ENCODE measurements at places on chromosomes 4 and X.

DNA sequence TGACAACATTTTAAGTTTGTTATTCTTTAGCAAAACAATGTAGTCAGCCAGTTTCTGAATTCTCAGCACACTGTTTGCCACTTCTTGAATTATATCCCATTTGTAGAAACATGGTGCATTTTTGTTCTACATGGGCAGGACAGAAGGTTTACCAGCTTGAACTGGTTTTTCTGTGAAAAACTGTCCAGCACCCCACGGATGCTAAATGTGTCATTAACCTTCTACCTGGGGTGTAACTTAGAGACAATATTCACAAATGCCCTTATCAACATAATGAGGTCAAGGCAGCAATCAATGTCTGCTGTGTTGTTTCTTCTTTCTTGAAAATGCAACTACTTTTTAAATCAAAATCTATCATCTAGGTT lies 702.6 kb downstream of the CENPC start:
- DNase-seq: no peak

GRCh38 chr4:27215220-27215826 lies 354.7 kb downstream of the STIM2 start:
- DNase-seq: no peak

DNA sequence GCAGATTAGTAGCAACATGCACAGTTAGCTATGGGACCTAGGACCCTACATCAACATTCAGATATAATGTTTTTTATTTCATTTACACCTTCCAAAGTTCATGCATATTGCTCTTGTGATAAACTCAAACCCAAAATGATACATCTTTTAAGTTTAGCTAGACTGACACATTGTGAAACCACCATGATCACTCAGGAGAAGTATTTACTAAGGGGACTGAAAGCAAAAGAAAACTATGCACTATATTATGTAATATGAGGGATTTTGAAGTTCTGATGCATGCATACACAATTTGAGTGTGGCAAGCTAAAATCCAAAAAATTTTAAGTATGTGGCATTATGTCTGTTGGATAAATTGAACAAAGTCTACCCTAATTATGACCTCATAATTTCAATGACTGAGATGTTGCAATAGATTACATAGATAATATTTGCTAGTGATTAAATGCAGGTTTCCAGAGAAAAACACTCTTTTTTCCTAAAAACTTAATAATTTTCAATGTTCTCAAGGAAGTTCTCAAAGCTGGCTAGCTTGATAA lies 914.8 kb upstream of the GRIA3 start:
- no peak for DNase-seq

GRCh38 chr4:56077676-56078075 lies 128.9 kb downstream of the CEP135 start:
- DNase-seq: no peak

GRCh38 chrX:13401724-13402123 lies 81.9 kb upstream of the ATXN3L start:
- DNase-seq: no peak

DNA sequence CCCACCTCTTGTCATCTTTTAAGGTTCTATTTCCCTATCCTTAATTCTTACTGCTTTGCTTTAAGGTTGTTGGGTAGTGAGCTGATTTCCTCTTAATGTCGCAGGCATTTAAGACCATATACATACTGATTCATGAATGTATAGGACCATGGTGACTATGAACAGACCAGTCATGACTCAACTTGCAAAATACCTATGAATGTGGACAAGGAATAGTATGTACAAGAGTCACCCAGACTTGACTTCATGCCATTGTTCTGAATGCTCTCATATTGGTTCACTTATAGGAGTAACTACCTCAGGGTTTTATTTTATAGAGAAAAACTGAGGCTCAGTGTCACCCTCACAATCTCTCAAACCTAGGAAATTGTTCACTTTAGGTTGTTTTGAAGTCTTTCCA lies 44.3 kb downstream of the CCNG2 start:
- DNase-seq: no peak

GRCh38 chr4:8468746-8469535 lies 28.4 kb downstream of the TRMT44 start:
- peak; percentile 66 for DNase-seq

DNA sequence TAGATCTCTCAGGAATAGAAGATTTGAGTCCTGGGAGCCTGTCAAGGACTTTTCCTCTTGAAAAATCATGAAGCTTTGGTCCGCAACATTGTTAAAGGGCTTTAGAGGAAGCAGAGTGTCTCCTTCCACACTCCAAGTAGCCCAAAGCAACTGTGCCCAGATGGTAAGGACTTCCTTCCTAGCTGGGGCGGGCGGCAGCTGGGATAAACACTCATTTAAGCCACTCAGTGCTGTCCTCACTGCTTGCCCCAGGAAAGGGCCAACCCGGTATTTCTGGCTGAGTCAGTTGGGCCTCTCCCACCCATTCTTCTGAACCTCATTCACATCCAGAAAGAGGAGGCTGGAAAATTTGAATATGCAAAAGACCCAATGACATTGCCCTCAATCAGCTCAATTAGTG lies 144.3 kb downstream of the CHIC2 start:
- peak; percentile 89 for DNase-seq

DNA sequence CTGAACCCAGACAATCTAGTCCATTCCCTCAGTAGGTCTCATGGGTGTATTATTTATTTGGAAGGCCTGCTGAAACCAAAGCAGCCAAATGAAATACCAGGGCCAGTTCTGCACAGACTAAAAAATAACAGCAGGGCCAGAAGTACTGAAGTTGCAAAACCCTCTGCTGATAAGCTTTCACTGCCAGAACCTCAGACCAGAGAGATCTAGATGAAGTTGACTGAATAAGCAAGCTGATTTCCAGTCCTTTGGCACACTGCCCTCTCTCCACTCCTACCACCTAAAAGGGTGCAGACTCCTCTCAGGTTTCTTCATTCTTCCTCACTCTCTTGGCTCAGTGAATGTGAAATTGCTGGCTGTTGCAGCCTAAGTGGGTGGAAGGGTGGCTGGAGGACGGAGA lies 276.7 kb upstream of the KLF3 start:
- DNase-seq: no peak

- no peak for DNase-seq
Observed at GRCh38 chrX:150088766-150089518, 150.7 kb upstream of the EOLA2 start.

GRCh38 chr4:24794051-24794450 lies 1.3 kb upstream of the SOD3 start:
- DNase-seq: peak; percentile 56

DNA sequence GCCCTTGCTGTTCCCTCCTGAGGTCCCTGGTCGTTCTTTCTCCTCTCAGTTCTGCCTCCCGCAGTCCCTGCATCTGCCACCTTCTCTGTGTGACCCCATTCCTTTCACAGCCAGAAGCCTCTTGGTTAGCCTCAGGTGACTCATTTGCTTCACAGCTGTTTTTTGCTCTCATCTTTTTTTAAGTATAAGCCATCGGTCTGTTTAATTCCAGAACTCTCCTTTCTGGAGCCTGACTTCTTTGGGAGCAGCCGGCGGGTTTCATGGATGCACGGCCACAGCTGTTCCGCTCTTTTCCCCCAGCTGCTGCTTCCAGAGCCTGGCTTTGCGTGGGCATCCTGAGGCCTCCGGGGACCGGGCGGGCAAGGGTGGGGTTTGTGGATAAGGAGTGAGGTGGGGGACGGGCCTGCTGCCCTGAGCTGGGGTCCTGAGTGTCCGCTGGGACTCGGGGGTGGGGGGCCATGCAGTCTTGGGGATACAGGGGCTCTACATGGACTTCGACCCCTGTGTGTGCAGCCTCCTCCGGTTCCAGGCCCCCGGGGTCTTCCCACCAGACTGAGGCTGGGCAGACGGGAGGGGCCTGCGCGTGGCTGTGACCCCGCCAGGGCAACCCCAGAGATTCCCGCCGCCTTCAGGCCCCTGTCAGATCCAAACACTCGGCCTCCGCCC lies 46.7 kb downstream of the PCGF3 start:
- DNase-seq: no peak

DNA sequence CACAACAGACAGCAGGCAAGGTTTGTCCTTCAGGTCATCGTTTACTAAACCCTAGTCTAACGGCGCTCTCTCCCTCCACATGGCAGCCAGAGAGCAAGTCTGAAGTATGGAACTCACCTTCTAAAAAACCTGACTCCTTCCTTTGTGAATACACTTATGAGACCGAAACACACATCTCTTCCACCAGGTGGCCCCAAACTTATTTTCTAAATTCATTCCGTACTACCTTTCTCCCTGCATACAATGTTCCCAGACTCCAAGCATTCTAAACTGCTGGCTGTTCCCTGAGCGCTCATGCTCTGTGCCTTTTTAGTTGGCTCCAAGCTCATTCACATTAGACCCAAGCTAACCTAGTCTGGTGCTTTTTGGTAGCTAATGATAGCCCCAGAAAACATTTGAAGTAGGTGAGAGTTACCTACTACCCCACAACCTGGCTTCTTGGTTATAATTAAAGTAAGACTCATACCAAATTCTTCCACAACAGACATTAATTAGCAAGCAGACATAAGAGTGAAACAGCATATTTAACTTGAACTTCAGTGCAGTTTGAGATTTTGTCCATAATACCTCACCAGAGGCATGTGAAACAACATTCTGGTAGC lies 67.6 kb upstream of the DCLK2 start:
- DNase-seq: peak; percentile 22

DNA sequence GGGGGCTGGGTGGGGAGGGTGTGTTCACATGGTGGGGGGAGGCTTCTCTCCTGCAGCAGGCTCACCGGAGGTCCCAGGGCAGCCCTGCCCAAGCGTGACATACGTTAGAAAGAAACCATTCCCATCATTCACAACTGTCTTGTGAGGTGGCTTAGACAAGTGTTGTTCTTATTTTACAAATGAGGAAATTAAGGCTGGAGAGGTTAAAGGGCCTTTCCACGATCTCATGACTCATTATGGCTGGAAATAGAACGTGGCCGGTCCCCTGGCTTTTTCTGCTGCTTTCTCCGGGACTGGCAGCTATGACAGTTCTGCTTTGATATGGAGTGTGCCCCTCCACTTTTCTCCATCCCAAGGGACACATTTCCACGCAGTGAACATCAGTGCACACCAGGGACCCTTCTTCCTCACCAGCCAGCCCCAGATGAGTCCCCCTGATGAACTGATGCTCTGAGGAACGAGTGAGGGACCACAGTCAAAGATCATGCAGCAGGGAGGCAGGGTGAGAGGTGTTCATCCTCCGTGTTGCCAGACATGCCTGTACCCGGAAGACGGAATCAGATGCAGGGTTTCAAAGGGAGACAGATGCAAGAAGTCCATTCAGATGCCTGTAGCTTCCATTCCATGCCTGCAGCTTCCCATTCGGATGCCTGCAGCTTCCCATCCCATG lies 64.0 kb upstream of the ACSL1 start:
- peak; percentile 89 for DNase-seq

- DNase-seq: no peak
Observed at GRCh38 chr4:169220447-169220846, 50.3 kb downstream of the SH3RF1 start.

GRCh38 chr4:174457468-174457867 lies 64.8 kb downstream of the HPGD start:
- no peak for DNase-seq

DNA sequence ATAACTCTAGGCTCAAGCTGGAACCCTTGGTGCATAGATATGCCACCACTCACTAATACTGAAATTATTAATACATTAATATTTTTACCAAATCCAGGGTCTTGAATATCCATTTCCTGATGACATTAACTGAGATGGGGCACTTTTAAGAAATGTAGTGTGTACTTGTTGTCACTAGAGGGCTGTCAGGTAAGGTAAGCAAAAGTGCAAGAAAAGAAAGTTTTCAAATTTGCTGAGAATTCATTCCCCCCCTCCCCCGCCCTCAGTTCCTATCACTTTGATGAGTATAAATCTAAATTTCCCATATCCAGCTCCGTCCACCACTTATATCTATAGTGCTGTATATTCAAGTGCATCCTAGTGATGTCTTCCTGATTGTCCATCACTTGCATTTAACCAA lies 20.5 kb upstream of the WDR44 start:
- no peak for DNase-seq

GRCh38 chr4:124092541-124092984 lies 620.0 kb downstream of the ANKRD50 start:
- DNase-seq: no peak

DNA sequence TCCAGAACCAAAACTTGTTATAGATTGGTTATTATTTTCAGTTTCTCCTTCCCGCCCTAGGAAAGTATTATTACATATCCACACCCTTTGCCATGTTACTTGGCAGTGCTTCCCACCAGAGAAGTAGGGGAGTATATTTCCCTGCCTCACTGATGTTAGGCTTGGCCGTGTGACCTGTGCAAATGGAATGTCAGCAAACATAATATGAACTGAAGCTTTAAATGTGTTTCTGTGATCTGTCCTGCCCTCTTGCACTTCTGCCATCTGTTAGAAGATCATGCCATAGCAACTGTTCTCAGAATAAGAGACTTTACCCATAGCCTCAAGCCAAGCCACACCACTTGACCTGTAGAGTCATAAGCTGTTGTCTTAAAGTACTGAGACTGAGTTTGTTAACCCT lies 36.7 kb upstream of the NEUROG2 start:
- DNase-seq: no peak

DNA sequence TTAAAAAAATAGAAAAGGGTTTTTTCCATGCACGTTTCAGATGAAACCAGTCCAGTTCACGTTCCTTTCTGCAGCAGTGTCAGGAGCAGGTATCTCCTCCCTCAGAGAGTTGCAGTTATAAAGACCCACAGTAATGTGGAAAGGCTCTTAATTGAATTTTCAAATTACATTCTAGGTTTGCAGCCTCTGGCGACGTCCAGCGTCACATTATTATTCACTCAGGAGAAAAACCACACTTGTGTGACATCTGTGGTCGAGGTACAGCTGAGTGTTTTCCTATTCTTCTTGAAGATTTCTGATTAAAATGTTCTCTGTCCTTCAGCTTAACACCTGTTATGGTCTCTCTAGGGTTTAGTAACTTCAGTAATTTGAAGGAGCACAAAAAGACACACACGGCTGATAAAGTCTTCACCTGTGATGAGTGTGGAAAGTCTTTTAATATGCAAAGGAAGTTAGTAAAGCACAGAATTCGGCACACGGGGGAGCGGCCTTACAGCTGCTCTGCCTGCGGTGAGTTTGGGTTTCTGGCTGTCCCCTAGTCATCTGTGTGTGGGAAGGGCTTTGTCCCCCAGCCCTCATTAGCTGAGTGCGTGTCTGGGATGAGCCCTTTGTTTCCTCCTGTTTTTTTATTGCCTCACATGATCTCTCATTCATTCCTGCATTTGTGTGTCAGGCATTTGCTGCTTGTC lies 25.6 kb downstream of the ZBTB49 start:
- no peak for DNase-seq

DNA sequence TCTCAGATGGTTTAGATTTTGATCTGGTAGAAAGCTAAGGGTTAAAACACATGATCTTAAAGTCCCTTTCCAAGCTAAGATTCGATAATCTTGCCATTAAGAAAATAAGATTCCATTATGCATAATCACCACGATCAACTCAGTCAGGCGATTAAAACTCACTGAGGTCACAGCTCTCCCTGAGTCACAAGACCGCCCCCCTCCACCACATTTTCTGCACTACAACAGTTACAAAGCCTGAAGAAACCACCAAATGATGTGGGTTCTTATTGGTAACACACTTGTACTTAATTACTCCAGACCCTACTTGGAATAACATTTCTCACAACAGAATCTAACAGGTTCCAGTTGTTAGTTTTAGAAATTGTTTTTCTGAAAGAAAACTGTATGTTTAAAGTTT lies 62.8 kb downstream of the SH3KBP1 start:
- no peak for DNase-seq

Data from suppressor macrophage treated with lipopolysaccharide for 1 hour (primary cell).